H7 (cell line): ENCODE measurements at places on chromosomes 7 and 10.

DNA sequence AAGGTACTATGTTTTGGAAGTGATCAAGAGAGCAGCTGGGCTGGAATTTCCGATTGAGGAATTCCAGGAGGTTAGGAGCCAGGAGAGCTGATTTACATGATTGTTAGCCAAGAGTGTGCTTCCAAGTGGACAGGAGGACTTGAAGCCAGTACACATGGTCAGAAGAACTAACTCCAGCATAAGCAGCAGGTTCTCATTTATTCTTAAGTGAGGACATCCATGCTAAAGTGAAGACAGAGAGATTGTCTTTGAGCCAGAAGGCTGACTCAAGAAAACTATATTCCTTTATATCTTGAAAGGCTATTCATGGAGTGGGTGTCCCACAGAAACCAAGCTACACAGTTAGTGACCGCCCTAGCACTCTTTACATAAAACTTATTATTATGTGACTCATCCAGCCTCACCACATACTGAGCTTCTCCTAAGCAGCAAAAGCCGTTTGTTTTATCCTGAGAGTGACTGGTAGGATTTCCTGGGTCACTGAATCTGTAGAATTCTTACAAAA, 56.7 kb upstream of the SEMA3A start:
- DNase-seq: no peak

DNA sequence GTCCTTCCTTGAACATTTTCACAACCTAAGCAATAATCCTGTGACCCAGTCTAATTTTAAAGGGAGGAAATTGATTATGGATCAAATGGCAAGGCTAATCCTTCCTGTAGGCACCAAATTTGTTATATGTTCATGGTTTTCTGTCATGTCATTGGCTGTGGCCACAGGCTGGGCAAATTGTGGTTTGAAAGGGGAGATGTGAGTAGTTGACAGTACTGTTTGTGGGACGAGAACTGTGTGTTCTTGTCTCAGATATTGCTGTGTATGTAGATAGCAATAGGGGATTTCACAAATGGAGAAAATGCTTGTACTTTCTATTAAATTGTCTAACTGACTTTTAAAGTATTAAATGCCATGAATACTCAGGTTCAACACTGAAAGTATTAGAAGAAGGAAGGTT, 8.1 kb upstream of the PRKG1 start:
- DNase-seq: no peak

- DNase-seq: no peak
Measured at GRCh38 chr7:24889611-24890010, 90.4 kb downstream of the OSBPL3 start.

GRCh38 chr10:69057261-69057950, 30.5 kb upstream of the SRGN start:
- peak; percentile 57 for DNase-seq

- no peak for DNase-seq
Measured at GRCh38 chr10:60942788-60943315, 1.1 kb downstream of the RHOBTB1 start.

- DNase-seq: no peak
Measured at GRCh38 chr10:48205918-48206317, 68.6 kb downstream of the FRMPD2 start.

GRCh38 chr7:152489044-152489443, 53.2 kb upstream of the KMT2C start:
- no peak for DNase-seq

- no peak for DNase-seq
Measured at GRCh38 chr7:48004638-48005037, 24.3 kb downstream of the SUN3 start.

GRCh38 chr10:59553162-59553900, 156.3 kb downstream of the SLC16A9 start:
- no peak for DNase-seq

- no peak for DNase-seq
Measured at GRCh38 chr7:100141555-100141949, 7.2 kb upstream of the LAMTOR4 start.

DNA sequence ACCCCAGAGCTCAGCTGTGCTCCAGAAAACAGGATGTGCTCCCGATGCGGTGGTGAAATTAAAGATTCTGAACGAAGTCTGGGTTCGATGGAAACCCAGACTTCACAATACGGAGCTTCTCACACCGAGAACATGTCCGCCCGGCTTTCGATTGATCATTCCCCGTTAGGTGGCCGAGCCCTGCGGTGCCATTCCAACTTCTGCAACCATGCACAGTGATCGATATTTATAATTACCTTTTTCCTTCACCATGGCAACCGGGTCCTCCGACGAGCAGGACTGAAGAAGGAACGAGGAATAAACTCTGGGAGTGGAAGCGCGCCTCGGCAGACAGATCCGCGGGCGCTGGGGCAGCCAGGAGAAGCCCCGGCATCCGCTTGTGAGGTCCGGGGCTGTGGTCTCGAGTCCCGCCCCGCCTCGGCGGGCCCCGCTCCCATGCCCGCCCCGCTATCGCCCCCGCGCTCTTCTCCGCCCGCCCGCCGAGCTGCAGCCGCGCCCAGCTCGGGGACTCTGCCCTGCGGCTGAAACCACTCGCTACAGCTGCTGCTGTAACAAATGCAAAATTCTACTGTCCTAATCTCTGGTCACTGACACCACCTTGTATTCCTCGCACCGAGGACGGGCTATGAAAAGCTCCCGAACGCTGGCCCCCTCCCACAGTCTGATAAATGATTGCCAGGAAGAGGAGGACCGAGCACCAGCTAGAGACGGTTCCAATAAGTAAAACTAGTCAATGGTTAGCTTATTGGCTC, 26.2 kb downstream of the ABLIM1 start:
- peak; percentile 87 for DNase-seq

- no peak for DNase-seq
Measured at GRCh38 chr10:33735464-33735923, 401.0 kb upstream of the NRP1 start.
